Activated CD4-positive, alpha-beta T cell treated with anti-CD3 and anti-CD28 coated beads, Interleukin-2, amount 50 U/mL, for 1 hour (primary cell): ENCODE measurements at places on chromosomes 16 and 17.

- no peak for DNase-seq
Measured at GRCh38 chr16:78729687-78730086, 630.2 kb downstream of the WWOX start.

DNA sequence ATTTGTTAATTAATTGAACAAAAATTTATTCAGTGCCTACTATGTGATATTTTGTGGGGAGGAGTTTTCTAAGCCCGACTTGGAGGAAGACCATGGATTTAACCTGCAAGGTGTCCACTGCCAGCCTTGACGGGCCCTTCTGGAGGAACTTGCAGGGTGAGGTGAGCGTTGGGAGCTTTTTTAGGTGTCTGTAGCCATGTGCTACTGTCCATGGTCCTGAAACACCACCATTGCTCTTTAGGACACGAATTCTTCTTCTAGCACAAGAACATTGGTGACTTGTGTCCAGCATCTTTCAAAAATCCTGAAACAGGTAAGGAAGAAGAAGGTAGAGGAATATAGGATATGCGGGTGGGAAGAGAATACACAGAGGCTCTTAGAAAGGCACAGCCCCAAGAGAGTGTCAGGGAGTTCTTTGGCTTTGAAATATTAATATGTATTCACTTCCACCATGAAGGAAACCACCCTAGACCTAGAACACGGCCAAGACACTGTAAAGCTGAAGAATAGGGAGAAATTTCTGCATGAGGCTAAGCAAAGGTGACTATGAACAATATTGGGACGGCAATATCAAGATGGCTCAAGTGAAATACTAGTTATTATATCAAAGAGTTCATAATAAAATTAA, 27.9 kb upstream of the OR4D1 start:
- DNase-seq = peak; percentile 46

DNA sequence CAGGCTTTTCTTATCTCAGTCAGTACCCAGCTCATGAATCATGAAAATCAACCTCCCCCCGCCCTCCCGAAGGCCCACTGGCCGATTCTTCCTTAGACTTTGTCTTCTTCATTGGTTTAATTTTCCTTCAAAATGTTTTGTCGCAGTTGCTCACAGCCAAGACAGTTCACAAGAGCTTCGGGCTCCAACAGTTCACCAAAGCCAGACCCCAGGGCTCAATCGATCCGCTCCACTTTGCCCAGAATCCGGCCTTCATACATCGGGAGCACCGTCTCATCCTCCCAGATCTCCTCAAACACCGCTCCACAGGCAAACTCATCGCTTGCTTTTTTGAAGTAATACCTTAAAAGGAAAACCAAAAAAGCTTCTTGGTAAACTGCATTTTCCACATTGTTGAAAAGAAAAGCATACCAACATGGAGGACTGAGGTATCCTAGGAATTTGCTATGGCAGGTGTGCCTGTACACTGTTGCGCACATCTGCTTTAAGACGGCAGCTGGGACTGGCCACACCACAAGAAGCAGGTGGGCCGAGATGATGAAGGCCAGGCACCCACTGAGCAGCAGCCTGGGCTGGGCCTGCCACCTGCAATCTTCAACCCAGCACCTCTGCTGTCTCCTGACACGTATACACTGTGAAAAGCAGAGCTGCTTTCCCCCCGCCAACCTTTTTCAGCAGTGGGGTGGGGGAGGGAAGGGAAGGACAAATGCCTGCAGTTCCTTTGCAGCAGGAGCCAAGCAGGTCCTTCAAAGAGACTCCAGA, 31.5 kb downstream of the AXIN2 start:
- DNase-seq = no peak

DNA sequence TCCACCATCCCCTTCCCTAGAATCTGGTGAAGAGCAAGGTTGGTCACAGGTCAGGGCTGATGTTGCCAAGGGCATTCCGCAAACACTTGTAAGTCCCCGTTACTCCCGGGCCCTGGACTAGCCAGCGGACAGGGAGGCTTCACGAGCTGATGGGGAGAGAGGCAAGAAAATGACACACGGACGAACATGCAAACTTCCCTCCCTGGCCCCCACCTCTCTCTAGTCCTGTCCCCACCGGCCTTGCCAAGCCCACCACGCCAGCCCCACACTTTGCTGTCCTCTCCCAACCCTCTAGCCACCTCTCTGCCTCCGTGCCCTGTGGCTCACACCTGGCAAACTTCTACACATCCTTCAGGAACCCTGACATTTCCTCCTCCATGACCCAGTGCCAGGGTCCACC, 54.8 kb downstream of the RPH3AL start:
- no peak for DNase-seq

DNA sequence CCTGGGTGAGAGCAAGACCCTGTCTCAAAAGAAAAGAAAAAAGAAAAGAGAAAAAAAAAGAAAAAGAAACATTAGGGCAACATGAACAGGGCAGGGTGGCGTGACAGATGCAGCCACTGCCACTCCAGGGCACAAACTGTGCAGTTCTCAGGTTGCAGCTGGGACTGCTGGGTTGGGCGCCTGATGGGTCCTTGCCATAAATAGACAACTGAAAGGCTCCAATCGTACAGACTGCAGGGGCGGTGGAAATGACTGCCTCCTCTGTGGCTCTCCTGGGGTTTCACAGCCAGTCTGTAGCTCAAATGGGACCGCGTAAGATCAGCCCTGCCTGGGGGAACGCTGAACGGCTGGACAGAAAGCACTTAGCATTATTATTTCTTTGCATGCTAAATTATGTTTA, 130.7 kb downstream of the CPPED1 start:
- DNase-seq = no peak

- peak; percentile 3 for DNase-seq
Measured at GRCh38 chr17:35900708-35901480, 20.7 kb upstream of the CCL5 start.

- DNase-seq = no peak
Measured at GRCh38 chr17:602436-602835, 112.2 kb downstream of the VPS53 start.

GRCh38 chr16:73047536-73048291, at the start of gene ZFHX3:
TSS of gene ZFHX3 (minus strand) at chr16:73048128. CDS start at chr16:72960145, 87,983 bp downstream.
- DNase-seq = peak; percentile 20

DNA sequence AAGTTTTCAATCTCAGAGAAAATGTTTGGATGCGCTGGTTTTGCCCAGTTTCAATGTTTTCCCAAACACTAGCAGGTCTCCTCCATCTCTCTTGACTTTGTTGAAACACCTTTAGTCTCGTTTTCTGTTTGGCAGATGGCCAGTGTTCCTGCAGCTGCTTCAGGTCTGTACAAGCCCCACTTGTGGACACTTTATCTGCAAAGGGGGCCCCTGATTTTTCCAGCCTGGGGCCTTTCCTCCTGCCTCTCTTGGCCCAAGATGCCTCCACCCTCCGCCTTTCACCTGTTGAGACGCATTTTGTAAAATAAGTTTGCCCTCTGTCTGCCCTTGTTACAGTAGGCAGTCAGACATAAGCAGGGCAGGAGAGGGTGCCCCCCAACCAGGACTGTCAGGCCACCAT, 21.8 kb upstream of the PRM1 start:
- DNase-seq = no peak

DNA sequence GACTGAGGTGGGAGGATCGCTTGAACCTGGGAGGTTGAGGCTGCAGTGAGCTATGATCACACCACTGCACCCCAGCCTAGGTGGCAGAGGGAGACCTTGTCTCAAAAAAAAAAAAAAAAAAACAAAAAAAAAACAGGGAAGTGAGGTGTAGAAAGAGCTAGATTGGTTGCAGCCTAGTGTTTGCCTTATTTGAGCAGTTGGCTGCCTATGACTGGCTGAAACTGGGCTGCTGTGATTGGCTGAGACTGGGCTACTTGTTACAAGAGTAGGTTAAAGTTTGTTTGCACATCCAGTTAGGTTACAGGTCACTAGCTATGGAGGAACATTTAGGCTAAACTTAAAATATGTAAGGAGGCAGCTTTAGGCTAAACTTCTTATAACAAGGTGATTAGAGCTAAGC, 5.7 kb downstream of the DHRS7B start:
- DNase-seq = no peak
